H1 (cell line): ENCODE measurements at places on chromosomes 12 and 14.
A peak's percentile ranks its signal among the peaks of the same experiment; 100 is the strongest.

- no peak for DNase-seq
These were observed 115.6 kb downstream of the LRIG3 start for GRCh38 chr12:58804749-58805148.

DNA sequence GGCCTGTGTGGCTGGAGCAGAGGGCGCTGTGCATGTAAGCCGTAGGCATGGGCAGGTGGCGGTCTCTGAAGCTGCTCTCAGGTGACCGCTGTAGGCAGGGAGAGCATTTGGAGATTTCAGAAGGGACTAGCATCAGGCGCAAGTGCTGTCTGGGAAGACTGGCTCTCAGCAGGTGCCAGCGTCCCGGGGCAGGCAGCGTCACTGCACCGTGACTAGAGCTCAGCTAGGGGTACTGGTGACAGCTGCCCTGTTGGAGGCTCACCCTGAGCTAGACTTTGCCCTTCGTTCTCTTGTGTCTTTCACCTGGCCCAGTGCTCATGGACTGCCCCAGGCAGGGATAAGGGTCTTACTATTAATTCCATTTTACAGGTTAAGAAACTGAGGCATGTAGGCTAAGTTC, 78.9 kb downstream of the DDX51 start:
- DNase-seq, result no peak

- DNase-seq, result no peak
These were observed 19.8 kb downstream of the RERG start for GRCh38 chr12:15201456-15201855.

- no peak for DNase-seq
These were observed 54.6 kb downstream of the KCNK13 start for GRCh38 chr14:90116444-90116843.

DNA sequence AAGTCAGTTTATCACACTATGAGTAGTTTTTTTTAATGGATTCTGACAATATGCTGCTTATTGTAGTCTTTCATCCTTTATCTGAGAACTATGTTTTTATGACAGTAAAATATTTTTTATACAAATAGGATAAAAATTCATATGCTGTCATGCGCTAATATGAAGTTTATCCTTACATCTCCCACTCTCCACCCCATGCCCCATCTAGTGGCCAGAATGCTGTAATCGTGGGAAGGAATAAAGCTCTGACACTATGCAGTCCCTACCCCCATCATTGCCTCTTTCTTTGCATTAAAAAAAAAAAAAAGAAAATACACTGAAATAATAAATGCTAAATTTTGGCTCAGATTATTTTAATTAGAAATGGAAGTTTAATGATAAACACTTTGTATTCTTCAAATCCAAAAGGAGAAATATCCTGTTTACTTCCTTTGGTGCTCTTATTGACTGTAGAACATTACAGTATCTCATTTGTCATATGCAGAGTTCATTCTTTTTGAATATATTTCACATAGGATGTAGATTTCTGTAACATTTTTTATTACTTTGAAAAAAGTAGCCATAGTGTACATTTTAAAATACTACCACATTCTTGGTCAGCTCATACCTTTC, 145.9 kb upstream of the SLCO1C1 start:
- DNase-seq, result no peak

GRCh38 chr12:123288751-123289346, 17.2 kb upstream of the CDK2AP1 start:
- DNase-seq, result no peak

DNA sequence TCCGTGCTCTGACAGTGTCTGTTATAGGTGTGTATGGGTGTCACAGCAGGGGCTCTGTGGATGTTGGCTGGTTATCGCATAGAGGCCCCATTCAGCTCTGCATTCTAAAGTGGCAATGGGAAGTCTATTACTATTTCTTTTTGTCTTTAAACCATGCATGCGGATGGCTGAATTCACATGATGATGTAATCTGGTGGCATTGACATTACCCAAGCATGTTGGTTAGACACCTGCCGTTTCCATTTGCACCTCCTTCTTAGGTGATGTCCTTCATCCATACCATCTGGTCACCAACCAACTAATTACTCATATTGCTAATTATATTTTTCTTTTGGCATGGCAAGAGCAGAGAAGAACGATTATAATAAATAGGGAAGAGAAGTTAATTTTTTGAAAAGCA, 270.8 kb upstream of the RGS6 start:
- no peak for DNase-seq

DNA sequence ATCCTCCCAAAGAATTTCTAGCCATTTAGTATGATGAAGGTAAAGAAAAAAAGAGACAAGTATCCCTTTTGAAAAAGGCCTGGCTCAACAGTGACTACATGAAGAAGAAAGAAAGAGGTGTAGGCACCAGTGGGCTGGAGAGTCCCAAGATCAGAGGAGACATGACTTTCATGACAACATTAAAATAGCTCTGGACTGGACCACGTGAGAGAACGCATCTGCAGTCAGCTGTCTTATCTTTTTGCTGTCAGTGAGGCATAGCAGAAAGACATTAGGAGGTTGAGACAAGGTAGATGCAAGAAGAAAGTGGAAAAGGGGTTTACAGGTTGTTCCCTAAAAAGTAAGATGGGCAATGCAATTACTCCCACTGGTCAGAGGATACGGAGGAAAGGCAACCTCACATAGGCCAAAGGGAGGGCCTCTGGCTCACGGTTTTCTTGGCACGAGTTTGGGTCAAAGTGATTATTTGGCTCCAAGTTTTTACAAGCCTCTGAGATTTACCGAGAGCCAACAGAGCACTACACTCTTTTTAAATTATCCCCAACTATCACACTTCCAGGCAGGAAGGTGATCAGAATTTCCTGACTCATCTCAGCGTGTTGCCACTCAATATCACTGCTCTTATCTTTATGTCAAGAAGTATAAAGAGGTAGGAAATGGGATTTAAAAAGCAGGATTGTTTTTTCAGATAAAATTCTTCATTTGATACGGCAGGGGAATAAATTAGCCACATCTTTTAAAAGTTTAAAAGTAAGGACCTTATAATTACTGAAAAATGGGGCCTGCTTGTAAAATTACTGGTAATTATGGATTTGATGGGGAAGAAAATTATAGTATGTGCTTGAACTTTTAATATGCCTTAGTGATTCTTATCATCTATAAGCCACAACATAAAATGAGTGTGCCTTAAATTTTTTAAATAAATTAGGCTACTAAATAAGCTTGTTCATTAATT, 29.2 kb downstream of the TMTC1 start:
- DNase-seq, result no peak

- DNase-seq, result no peak
These were observed 27.9 kb downstream of the SYNE3 start for GRCh38 chr14:95488376-95489213.

- DNase-seq, result no peak
These were observed 23.7 kb upstream of the YAF2 start for GRCh38 chr12:42261708-42262107.

DNA sequence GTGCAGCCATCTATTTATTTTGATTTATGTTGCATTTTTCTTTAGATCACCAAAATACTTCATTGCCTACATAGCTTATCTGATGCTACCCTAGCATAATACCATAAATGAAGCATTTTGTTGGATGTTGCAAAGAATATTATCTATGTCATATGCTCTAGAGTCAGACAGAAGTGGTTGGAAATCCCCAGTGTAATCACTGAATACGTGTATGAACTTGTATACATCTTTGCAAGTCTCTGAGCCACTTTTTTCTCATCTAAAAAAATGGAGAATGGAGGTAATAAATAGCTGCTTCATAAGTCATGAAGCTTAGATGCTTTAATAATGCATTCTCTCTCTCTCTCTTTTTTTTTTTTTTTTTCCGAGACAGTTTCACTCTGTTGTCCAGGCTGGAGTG, 18.5 kb downstream of the EVL start:
- no peak for DNase-seq

DNA sequence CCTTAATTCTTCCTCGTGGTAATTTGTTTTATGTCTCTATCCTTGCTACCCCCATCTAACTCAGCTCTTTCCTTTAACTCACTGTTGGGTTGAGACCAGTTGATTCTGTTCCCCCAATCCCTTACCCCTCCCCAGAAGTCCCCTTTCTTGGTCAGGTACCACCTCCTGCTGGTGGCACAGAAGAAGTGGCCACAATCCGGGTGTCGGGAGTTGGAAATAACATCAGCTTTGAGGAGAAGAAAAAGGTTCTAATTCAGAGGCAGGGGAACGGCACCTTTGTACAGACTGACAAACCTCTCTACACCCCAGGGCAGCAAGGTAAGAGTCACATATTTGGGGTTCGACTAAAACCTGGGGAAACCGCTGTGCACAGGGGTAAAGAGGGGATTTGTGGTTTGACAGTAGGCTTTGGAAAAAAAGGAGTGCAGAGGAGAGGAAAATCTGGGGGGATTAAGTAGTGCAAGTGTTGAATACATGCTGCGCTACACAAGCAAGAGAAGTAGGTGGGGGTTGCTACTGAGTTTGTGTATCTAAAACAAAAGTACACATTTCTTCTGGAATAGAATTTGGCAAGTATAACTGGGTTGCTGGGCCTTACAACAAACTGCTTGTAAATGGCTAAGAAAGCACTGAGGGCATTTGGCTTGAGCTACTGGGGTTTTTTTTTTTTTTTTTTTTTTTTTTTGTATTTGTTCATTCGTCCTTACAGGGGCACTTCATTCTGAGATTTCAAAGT, 1.3 kb downstream of the A2ML1 start:
- peak; percentile 84 for DNase-seq

DNA sequence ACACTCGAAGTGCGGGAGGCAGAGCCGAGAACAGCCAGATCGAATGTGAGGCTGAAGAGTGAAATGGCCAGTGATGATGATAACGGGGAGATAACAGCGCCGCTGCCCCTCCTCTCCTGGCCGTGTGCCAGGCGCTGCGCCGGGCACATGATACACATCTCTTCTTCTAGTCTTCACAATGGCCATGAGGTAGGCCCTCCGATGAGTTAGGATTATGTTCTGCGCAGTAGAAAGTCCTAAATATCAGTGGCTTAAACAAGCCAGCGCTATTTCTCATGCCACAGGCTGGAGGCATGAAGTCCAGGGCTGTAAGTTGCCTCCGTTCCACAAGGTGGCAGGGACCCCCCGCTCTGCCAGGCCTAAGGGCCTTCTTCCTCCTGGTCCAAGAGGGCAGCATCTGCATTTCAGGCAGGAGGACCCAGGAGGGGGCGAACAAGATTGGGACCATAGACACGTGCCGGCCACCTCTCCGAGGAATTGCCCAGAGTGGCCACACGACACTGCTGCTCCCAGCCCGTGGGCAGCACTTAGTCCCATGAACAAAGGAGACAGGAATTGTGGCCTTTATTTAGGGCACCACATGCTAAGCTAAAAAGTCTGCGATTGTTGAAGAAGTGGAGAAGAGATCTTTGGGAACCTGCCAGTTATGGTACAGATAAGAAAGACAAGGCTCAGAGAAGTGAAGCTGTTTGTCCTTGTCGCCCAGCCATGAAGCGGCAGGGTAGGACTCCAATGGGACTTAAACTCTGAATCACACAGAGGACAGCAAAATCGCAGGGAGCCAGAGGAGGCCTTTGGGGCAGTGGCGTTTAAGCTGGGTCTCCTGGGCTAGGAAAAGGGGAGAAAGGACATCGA, 10.9 kb upstream of the HVCN1 start:
- DNase-seq, result no peak

DNA sequence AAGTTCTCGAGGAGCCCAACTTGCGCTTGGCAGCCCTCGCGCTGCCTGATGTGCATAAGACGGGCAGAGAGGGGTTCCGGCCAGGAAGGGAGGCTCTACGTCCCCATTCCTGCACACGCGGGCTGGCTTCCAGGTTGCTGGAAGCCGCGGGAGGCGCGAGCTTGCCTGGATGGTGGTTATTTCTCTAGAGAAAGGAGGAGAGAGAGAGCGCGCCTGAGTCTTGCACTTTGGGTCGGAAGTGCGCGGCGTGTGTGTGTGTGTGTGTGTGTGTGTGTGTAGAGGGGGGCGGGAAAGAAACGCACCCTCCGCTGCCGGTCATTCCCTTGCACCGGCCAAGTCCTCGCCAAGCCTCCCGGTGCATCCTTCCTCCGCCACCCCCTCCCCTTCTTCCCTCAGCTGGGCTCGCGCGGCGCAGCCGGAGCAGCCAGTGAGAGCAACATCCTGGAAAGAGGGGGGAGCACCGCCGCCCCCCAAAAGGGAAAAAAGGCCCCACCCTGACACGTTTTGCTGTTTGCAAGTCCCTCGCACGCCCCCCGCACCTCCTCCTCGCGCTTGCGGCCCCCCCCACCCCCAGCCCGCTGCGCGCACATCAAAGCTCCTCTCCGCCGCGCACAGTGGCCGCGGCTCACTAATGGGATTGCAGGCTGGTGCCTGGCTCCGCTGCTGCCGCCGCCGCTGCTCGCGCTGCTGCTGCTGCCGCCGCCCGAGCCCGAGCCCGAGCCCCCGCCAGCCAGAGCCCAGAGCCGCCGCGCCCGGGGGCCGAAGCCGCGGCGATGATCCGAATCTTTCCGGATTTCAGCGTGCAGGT, 4.4 kb upstream of the NPAS3 start:
- DNase-seq, result peak; percentile 66

- peak; percentile 50 for DNase-seq
These were observed 527.3 kb upstream of the CCDC196 start for GRCh38 chr14:65958664-65959562.

- DNase-seq, result peak; percentile 71
These were observed 765 bp downstream of the SCYL2 start for GRCh38 chr12:100267603-100268281.

- DNase-seq, result no peak
These were observed 54.3 kb downstream of the CD9 start for GRCh38 chr12:6254491-6254890.

DNA sequence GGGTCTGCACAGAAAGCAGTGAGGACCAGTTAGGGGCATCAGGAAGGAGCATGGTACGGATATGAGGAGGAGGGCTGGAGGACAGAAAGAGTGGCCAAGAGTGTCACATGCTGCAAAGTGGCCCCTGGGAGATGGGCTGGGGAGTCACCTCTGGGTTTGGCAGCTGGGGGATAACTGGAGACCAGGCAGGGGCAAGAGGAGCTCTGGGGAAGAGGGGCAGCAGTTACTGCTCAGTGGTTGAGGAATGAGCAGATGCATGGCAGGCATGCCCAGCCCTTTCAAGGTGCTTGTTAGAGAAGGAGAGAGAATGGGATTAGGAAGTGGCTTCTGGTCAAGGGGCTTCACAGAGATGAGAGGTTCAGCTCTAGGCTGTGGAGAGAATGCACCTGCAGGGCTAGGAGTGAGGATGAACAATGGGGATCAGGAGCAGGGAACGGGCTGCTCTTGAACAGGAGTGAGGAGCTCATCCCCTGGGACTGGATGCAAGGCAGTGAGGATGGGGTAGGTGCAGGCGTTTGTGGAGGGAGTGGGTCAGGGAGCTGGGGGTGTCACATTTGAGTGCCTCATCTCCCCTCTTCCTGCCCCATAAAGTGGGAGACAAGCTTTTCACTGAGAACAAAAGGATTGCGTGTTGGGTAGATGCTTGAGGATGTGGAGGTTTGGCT, 127.5 kb downstream of the PAPOLA start:
- peak; percentile 19 for DNase-seq

GRCh38 chr14:66041582-66041981, 444.6 kb upstream of the CCDC196 start:
- DNase-seq, result no peak

DNA sequence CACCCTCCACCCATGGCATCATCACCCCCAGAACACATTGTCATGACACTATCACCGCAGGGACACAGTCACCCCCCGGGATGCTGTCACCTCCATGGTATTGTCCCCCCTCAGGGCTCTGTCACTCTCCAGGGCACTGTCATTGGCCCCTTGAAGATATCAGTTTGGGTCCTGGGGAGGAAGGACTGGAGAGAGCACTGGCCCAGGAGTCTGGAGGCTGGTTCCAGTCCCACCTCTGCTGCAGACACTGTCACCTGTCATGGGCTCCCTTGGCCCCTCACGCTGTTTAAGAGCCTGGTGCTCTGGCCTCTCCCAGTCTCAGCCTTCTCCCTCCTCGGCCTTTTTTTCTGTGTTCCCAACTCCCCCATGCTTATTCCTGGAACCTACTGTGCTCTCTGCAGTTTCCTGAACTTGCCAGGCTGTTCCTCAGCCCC, 31.9 kb downstream of the SERPINA3 start:
- DNase-seq, result no peak
